ENCODE measurements at places on chromosomes 11 and 22. TPM values are rescaled to one million over a fixed set of nuclear protein-coding genes. Genes with fewer than 3 reads are reported as not detected.

DNA sequence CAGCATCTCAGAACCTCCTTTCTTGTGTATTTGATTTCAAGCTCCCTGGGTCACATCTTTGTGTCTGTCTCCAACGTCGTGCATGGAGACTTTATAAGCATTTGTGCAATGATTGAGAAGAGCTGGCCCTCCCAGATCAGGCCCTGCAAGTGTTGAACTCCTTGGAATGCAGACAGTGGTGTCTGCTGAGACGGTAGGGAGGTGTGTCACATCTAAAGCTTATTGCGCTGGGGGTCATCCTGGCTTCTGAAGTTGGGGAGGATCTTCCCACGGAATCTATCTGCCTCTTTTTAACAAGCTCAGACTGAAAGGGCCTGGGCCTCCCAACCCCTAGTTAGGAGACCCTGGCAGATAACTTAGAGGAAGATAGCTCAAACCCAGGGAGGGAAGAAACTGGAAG, 6.7 kb downstream of the APLNR start:
- no peak for DNase-seq

DNA sequence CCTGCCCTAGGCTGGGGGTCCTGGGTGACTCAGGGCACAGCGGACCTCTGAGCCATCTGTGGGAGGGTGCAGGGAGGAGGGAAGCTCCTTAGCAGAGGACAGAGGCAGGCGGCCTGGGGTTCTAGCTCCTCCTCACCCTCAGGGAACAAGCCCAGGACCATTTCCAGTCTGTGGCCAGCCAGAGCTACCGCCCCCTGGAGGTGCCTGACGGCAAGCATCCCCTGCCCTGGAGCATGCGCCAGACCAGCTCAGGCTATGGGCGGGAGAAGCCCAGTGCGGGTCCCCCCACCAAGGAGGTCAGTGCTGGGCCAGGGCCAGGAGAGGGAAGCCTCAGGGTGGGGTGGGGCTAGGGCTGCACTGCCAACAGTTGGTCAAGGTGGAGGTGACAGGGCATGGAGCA, 26.0 kb upstream of the LRRC10B start:
- no peak for DNase-seq

- no peak for DNase-seq
Measured at GRCh38 chr22:29967461-29967860, 84.5 kb downstream of the MTMR3 start.

DNA sequence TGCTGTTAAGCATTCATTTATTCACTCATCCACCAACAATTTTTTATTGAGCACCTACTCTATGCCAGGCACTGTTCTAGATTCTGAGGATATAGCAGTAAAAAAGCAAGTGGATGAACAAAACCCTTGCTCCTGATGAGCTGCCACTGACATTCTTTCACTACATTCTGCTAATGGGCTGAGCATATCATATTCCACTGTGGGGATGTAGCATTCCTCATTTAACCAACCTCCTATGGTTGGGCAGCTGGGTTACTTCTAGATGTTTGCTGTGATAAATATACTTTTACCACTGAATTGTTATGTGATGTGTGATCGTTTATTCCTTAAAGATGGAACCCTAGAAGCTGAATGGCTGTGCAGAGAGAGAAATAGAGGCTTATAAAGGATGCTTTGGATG, 176.9 kb downstream of the MN1 start:
- DNase-seq: no peak

GRCh38 chr22:41919357-41920224, 4.7 kb upstream of the SHISA8 start:
- DNase-seq: peak; percentile 59

DNA sequence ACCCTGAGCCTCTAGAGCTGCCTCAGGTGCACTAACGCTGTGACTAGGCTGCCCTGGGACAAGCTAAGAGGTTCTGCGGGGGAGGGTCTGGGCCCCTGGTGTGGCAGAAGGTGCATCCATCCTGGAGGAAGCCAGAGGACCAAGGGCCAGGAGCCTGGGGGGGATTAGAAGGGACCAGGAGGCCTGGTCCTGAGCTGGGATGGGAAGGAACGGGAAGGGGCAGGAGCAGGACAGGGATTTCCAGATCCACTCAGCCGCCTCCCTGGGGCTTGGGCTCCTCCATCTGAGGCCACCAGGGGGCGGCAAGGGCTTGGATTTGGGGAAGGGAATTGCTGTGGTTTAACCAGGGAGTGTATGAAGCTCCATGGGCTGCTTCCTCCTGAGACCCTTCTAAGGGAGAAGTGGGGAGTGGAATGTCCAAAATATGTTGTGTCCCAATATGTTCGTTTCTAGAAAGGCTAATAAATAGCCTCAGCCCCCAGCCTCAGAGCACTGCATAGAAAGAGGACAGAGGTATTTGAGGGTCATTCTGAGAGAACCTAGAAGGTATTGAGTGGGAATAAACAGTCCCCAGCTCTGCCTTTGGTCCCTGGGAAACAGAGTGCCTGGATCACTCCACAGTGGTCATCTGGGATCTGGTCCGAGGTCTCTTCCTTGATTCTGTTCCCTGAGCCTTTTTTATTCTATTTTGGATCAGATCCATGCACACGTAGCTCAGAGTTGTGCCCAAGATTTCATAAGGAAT, 17.4 kb upstream of the PRAME start:
- peak; percentile 11 for DNase-seq

DNA sequence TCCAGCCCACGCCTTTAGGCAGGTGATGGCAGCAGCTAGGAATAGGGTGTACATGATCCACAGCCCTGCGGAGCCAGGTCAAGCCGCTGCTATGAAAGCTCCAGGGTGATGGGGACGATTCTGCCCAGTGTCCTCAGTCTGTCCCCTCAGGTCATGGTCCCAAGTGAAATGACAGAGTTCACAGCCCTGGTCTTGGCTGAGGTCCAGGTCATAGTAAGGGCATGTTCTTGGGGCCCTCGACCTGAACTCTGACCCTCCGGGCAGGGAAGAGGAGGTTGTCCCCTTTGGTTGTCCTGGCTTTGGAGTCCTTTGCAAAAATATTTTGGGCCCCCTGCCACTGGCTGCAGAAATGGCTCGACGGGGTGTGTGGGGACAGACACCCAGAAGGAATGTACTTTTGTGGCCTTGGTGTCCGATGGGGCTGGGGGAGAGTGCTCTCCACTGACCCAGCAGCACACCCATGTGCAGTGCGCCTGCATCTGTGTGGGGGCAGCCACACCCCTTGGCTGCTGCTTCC, 7.3 kb downstream of the C22orf31 start:
- no peak for DNase-seq

DNA sequence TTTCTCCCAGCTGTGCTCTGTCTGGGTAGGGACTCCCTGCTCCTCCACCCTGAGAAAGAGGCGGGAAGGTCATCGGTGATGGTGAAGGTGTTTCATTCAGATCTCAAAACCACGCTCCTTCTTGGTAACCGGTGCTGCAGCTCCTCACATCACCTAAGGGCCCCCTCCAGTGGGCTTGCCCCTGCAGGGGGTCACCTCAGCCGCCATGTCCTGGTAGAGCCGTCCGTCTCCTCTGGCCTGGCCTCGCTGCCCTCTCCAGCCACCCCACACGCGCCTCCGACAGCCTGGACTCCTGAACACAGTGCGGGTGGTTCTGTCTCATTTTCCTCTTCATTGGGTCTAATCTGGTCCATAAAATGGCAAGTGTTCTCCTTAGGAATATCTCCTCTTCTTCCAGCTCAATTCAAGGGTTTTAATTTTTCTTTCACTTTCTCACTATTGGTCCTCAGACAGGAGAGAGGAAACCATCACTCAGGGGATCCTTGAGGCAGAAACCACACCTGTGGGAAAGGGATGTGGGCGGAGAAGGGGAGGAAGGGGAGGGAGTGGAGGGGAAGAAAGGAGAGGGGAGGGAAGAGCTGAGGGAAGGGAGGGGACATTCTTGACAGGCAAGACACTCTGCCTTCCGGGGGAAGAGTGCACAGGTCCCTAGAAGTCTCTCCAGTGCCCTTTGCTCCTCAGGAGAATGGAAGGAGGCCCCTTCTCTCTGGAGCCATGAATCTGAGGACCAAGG, 1338.4 kb downstream of the TBC1D22A start:
- no peak for DNase-seq

DNA sequence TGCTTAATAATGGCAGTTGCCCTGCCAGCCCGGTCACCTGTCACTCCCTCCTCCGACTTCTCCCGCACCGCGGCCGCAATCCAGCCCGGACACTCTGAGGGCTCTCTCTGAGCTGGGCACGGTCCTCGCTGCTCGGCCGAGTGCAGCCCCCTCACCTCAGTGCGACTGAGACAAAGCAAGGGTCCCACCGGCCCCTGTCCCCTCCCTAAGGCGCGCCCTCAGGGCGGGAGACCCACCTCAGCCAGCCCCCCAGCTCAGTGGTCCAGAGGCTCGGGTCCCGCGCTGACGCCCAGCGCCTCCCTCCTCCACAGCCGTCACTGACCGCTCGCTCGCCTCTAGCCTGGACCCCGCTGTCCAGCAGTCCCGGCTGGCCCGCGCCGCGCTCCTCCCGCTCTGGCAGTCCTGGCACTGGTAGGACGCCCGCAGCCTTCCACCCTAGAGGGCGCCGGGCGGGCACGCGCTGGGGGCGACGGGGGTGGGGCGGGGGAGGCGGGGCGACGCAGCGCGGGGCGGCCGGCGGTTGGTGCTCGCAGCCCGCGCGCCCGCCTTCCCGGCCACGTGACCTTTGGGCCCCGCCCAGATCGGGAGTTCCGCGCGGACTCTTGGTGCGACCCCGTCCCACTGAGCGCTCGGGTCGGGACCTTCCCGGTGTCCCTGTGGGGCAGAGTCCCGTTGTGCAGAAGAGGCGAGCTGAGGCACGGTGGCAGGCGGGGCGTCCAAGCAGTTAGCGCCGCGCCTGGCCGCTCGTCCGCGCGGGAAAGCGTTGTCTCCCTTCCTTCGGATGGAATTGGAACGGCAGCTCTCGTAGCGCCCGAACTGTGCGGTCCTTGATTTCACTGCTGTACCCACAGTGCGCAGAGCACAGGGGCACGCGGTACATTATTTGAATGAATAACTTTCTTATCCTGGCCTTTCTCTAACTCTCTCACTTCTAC, 7.8 kb upstream of the L3MBTL2 start:
- peak; percentile 78 for DNase-seq

SPON1 gene
- 0.87 TPM for total RNA-seq

SCO2 gene
- 12.7 TPM for total RNA-seq

OAF gene
- total RNA-seq: 5.0 TPM

TSPAN4 gene
- 5.7 TPM for total RNA-seq

UPK3A gene
- not detected for total RNA-seq

INPP5J gene
- not detected for total RNA-seq

- no peak for DNase-seq
Measured at GRCh38 chr22:27756212-27756660, 45.3 kb downstream of the MN1 start.

DNA sequence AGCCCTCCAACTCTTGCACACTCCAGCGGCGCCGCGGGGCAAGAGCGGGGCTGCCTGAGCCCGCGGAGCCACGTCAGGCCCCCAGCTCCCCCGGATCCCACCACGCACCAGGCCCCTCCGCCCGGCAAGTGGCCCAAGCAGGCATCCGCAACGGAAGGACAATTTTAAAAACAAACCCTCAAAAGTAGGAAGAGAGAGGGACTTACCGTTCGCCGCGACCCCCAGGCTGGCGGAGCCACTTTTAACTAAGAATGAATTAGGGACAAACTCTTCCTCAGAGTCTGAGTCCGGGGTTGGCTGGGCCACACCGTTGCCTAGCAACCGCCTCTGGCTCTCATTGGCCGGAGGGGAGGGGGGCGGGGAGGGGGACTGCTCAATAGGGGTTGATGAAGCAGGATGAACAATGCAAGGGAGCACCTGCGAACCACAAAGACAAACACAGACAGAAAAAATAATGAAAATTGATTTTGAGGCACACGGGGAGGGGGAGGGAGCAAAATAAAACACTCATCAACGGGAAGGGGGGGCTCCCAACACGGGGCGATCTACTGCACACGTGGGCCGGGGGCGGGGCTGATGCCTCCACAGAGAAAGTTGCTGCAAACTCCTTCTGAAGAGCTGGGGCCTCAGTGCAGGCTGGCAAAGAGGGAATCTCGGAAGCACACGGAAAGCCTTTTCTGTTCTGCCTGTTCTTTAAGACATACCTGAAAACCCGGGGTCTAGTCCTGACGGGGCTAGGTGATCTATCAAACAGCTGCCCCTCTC, 387.5 kb upstream of the NARS2 start:
- DNase-seq: no peak

GRCh38 chr22:47030143-47030661, 267.8 kb downstream of the TBC1D22A start:
- DNase-seq: no peak

CDHR5 gene
- total RNA-seq: not detected

- no peak for DNase-seq
Measured at GRCh38 chr22:47835726-47836125, 1073.3 kb downstream of the TBC1D22A start.

APOL5 gene
- not detected for total RNA-seq

Data from activated T-cell treated with anti-CD3 and anti-CD28 coated beads, Interleukin-2, amount 50 U/mL, for 4 hours (primary cell).